ENCODE measurements at places on chromosomes 7 and 10. TPM values are rescaled to one million over a fixed set of nuclear protein-coding genes. Genes with fewer than 3 reads are reported as not detected.

GRCh38 chr10:131575877-131576276 is 264.4 kb upstream of the TCERG1L start:
- DNase-seq = no peak

GRCh38 chr7:147400221-147400689 is 1190.3 kb upstream of the C7orf33 start:
- no peak for DNase-seq

DNA sequence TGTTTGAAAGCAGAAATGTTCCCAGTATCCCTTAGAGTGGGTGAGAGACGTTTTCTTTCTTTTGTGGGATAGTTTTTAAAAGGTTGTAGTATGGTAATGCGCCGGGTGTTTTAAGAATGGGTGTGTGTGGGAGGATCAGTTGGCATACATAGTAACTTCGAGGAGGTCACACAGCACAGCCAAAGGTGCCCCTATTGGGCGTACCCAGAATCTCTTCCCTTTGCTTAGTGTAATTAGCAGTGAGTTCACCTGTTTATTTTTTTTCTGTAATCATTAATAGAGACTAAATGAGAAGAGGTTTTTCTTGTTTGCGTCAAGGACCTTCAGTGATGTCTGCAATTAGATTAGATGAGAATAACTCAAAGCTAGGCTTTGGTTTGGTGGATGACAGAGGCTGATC is 1.5 kb downstream of the PLEKHA8 start:
- no peak for DNase-seq

DNA sequence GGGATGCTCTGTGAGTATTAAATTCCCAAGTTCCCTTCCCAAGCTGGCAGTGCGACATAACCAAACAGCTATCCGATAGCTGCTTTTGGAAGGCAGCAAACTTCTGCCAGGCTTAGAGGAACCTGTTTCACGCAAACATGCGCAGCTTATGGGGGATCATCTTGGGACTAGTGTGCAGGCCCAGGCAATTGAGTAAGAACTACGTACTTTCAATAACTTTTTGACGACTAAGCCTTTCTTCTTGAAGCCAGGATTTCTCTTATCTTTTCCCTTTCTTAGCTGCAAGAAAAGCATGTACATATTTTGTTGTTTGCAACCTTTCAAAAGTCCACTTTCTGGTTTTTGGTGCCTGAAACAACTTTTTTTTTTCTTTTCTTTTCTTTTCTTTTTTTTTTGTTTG is 28.7 kb upstream of the SEPHS1 start:
- DNase-seq = no peak

CLDN4 gene
- 0.12 TPM for polyA plus RNA-seq

DNA sequence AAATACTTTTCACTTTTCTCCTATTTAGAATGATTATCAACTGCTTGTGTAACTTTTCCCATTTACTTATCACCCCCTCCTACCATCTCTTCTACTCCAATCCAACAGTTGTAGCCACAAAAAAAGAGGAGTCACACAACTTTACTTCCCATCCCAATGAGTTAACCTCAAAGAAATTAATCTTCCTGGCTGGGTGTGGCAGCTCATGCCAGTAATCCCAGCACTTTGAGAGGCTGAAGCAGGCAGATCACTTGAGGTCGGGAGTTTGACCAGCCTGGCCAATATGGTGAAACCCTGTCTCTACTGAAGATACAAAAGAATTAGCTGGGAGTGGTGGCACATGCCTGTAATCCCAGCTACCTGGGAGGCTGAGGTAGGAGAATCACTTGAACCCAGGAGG is 19.9 kb downstream of the SYPL1 start:
- no peak for DNase-seq

DNA sequence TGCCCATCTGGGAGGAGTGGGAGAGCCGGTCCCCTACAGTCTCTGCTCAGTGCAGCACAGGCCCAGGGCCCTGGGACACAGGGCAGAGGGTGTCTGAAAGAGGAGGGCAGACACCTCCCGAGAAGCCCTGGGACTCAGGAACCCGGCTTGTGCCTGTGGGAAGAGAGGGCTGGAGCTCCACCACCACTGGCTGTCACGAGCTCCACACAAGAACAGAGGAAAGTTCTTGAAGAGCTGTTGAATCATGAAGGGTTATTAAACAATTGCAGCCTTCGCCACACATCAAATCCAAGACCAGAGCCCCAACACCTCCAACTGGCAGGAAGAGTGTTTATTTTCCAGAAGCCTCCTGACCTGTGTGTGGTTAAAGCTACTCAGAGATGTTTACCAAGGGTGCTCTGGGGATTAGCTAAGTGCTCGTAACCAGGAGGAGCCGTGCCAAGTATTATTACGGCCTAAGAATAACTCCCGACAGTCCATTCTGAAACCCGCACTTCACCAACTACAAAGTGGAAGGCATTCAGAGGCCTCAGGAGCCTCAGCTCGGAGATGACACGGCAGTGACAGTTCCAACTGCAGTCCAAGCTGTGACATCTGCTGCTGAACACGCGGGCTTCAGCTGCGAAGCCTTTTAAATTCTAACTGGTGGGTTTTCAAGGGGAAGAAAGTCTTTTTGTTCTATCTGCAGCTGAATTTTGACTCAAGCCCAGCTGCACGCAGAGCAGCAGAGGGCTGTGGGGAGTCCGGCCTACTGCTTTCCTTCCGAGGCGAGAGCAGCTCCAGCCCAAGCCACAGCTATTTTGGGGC is 75.1 kb downstream of the MAD1L1 start:
- peak; percentile 77 for DNase-seq

GRCh38 chr7:108244110-108244509 is 113.9 kb upstream of the LAMB4 start:
- DNase-seq = no peak

HTR5A gene
- polyA plus RNA-seq = not detected

DNA sequence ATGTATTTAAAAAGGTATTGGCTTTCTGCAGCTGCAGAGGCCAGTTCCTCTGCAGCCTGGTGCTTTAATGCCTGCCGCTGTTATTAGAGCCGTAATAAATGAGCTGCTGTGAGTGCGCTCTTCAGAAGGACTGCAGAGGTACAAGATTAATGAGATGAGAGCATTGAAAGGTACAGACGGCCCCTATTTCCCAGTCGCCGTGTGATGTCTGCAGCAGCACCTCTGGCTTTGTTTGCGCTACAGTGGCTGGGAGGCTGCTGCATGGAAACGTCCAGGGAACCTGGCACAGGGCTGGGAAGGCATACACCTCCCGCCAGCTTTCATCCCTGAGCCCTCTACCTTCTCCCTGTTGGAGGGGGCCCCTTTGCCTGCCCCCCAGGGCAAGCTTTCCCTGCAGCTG is 383.8 kb upstream of the ZMIZ1 start:
- no peak for DNase-seq

CARD11 gene
- polyA plus RNA-seq = 0.15 TPM

RARRES2 gene
- polyA plus RNA-seq = 9.2 TPM

SAP25 gene
- polyA plus RNA-seq = 0.65 TPM

MNX1 gene
- polyA plus RNA-seq = not detected

DNA sequence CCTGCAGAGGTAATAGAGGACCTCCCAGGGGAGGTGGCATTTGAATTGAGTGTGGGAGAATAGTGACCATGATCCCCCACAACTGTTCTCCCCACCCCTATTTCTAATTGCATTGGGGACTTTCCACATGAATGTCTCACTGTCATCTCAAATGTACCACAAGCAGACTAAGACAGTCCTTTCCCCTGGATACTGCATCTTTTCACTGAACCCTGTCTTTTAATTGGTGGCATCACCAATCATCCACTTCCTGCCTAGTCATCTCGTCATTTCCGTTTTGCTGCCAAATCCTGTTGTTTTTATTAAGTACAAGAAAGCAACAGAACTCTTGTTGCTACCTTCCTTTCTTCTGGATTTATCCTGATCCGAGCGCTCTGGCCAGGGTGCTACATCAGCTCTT is 120.3 kb downstream of the NRP1 start:
- DNase-seq = no peak

CALML3 gene
- not detected for polyA plus RNA-seq

GRCh38 chr10:47107007-47107747 is 192.8 kb upstream of the GDF10 start:
- DNase-seq = no peak

DNA sequence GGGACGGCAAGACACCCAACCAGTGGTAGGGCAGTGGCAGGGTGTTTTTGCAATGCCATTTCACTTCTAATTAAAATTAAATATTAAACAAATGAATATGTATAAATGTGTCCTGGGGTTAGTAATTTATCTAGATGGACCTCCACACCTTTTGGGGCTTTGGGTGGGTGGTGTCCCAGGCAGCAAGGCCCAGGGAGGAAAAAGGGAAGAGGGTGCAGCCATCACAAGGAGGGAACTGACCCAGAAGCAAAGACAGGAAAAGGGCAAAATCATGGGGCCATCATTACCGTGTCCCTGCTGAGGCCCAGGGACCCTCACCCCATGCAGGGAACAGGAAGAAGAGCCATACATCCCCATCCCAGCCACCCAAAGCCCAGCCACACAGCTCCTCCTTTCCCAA is 204.6 kb downstream of the GRID1 start:
- DNase-seq = no peak

TIMM23 gene
- polyA plus RNA-seq = 118 TPM

VGF gene
- polyA plus RNA-seq = 0.14 TPM

DNA sequence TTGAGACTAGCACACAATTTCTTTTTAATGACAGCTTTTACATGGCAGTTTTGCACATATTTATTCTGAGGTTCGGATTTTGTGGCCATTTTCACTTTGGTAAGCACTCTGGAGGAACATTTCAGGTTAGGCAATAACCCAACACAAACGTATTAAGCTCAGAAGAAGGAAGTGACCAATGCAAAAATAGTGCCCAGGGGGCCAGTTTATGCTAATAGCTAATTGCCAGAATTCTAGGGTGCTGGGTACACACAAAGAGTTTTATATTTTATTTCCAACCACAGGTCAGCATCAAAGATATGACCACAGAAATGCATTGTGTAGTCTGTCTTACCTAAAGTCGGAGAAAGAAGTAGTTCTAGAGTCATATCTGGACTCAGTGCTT is 8.4 kb upstream of the AGR2 start:
- DNase-seq = no peak

DNA sequence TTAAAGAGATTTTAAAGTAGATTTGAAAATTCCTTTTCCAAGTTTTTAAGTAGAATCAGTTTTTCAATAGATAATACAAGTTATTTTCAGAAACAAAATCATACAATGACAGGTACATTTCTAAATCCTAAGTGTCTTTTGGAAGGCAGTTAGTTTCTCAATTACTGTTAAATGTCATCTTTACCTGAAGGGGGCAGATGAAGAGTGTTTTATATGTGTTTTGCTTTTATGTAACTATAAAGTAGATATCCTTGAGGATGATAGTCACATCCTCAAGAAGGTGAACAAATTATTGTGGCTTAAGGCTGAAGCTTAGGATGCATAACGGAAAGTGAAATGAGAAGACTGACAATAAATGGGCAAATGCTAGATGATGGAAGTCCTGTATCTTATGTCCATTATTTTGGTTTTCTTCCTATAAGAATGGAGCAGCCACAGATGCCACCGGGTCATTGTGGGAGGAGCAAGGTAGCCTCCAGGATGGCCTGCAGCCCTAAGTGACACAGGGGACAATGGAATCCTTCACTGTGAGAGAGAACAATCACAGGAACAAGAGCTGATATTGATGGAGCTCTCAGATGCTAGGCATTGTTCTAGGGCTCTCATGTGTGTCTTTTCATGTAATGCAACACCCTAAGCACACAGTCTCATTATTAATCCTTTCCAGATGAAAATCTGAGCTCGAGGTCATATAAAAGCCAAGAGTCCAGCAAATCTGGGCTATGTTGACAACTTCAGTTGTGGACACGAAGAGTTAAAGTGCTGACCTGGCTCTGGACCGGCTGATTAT is 14.1 kb upstream of the MKX start:
- no peak for DNase-seq

DNA sequence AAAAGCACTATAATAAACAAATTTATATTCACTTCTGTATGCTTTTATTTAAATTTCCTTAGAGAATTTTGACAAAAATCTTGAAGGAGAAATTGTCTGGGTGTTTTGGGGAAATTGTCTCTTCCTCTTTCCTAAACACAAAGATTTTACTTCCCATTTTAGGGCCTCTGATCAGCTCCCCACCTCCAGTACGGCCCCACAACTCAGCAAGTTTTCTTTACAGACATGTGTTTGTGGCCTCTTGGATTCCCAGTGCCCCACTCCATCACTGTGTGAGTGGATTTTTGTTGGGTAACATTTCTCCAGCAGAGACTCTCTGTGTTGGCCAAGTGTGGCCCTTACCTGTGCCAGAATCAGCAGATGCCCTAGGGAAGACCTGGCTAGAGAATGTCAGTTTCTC is 182.8 kb upstream of the CDC14C start:
- peak; percentile 10 for DNase-seq

GRCh38 chr7:90946730-90947501 is 317.3 kb upstream of the FZD1 start:
- DNase-seq = no peak

DNA sequence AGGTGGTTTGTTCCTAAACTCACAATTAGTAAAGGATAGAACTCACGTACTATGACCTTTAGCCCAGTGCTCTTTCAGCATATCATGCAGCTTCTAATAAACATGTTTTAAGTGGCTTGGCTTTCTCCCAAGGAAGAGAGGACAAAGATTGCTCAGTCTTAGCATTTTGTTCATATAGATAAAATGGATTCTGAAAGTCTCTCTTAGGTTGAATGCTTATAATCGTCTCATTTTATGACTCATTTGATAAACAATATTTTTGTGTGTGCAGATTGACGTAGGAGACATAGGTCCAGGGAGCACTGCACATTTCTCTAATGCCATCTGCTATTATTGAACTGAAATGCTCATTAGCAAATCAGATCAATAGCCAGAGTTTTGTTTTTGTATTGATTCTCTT is 44.8 kb downstream of the GNAT3 start:
- DNase-seq = no peak

DNA sequence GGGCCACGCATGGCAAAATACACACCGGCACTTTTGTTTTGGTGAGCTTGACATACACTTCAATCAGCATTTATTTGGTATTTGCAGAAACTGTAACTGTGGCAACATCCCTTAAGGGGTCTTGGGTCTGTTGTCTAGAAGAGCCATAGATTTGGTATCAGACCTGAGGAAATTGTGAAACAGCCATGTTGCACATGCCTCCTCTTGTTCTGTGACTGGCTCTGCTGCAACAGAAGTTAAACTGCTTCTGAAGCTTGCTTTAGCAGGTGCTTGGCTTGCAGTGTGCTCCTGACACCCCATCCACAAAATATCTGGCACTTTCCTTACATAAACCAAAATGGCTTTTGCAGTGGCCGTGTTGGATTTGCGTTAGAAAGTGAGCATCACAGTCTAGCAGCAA is 247.3 kb downstream of the GATA3 start:
- no peak for DNase-seq

C10orf71 gene
- polyA plus RNA-seq = 6.6 TPM
